Cardiac septum (tissue), 1 donor: ENCODE measurements at places on chromosomes 3 and 15. TPM values are rescaled to one million over a fixed set of nuclear protein-coding genes. Genes with fewer than 3 reads are reported as not detected.

GAP43 gene
- 2.6 TPM for total RNA-seq

RAB7A gene
- 215 TPM for total RNA-seq

- DNase-seq: no peak
Measured at GRCh38 chr15:63556246-63556645, 40.9 kb upstream of the FBXL22 start.

DNA sequence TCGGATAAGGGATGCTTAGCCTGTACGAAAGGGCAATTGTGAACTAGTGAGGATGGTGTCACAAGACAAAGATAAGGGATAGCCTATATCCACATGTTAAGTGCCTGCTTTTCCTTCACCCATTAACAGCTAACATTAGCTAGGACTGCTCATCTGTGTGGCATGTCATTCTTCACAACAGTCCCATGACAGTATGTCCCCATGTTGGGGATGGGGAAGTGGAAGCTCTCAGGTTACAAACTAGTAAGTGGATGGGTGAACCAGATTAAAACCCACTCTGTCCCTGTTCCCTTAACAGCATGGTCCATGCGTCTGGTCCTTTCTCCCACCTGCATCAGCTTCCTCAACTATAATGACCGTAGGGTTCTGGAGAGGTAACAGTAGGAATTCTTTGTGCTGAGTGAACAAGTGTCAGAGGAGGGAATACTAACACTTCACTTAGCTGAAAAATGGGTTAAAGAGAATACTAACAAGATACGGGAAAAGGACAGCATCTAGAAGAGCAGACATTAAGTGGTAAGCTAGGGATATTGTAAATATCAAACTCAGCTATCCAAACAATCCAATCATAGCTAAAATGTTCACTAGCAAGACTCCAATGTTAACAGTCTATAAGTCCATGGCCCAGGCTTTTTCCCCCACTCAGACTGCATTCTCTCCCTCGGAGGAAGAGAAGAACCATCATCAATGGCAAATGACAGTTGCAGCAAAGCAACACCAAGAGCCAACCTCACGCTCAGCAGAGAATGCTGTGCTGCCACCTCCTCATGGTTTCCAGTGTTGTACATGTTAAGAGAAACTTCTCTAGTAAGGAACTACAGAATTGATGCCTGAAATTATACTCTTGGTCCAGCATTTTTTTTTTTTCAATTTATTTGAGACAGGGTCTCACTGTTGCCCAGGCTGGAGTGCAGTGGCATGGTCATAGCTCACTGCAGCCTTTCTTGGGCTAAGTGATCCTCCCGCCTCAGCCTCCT, 5.0 kb downstream of the RPLP1 start:
- DNase-seq: no peak

GRCh38 chr15:51751697-51752683, 593 bp downstream of the TMOD2 start:
- no peak for DNase-seq

GRCh38 chr3:148746053-148746452, 48.4 kb downstream of the AGTR1 start:
- no peak for DNase-seq
